ENCODE measurements at places on chromosomes 2 and 18.

GRCh38 chr2:238774071-238774470 is 73.8 kb upstream of the TWIST2 start:
- DNase-seq, result no peak

- DNase-seq, result no peak
These were observed 152.9 kb downstream of the INSIG2 start for GRCh38 chr2:118241128-118241527.

- no peak for DNase-seq
These were observed 89.9 kb upstream of the PELI1 start for GRCh38 chr2:64234150-64234549.

DNA sequence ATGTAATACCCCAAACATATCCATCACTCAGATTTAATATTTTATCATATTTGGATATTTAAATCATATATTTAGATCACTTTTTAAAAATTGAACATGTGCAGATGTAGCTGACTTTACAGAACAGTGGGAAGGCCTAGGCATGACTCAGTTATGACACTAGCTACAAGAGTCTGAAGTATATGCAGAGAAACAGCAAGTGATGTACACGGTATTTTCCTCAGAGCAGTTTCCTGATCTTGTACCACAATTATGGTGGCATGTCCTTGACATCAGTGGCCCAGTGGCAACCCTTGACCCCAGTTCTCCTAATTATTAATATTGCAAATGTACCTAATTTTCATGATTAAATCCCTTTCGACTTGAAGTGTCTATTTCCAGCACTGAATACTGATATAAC is 28.2 kb downstream of the CDKL4 start:
- DNase-seq, result no peak

- DNase-seq, result no peak
These were observed 24.6 kb upstream of the B3GNT7 start for GRCh38 chr2:231370749-231371429.

DNA sequence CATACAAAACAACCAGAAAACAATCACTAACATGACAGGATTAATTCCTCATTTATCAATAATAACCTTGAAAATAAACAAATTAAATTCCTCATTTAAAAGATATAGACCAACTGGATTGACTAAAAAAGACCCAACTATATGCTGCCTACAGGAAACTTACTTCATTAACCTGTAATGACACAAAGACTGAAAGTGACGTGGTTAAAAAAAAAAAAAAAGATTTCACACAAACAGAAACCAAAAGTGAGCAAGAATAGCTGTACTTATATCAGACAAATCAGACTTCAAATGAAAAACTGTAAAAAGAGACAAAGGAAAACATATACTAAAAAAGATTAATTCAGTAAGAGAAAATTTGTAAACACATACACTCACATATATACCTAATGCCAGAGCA is 201.2 kb downstream of the CCDC178 start:
- no peak for DNase-seq

DNA sequence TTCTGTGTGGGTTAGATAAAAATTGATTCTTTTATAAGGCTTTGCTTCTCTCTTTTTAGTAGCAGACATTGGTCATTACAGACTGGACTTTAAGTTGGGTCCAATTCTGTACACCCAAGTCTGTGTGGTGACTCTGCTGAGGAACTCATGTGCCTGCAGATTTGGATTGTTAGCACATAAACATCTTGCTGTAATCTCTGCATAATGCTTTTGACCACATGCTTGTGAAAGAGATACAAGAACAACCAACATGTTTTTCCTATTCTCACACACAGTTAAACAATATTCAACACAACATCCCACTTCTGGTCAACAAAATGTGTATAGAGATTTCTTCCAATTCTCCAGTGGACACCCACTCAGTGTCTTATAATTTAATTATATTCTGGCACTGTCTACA is 270.1 kb downstream of the RDH14 start:
- no peak for DNase-seq

- no peak for DNase-seq
These were observed 4.2 kb upstream of the MYO7B start for GRCh38 chr2:127531221-127531648.

GRCh38 chr2:239648607-239649006 is 247.8 kb upstream of the HDAC4 start:
- DNase-seq, result peak; percentile 79

DNA sequence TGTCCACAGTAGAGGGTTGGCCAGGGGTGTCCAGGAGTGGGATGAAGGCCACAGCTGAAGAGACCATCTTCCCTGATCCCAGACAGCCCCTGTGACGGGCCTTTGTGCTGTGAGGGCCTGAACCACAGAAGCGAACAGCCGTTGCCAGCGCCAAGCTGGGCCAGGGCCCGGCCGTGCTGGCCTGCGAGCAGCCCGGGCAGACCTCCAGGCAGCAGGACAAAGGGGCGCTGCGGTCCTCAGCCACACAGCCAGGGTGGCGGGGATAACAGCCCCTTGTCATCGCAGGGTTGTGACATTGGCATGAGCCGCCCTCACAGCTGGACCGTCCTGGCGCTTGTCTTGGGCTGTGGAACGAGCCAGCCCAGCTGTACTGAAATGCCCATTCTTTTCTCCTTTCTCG is 161.1 kb downstream of the FAM210A start:
- DNase-seq, result no peak

GRCh38 chr2:202577250-202578183 is 57.3 kb upstream of the FAM117B start:
- DNase-seq, result peak; percentile 91

DNA sequence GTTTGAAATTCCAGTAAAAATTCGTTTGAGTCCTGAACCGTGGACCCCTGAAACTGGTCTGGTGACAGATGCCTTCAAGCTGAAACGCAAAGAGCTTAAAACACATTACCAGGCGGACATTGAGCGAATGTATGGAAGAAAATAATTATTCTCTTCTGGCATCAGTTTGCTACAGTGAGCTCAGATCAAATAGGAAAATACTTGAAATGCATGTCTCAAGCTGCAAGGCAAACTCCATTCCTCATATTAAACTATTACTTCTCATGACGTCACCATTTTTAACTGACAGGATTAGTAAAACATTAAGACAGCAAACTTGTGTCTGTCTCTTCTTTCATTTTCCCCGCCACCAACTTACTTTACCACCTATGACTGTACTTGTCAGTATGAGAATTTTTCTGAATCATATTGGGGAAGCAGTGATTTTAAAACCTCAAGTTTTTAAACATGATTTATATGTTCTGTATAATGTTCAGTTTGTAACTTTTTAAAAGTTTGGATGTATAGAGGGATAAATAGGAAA is 80.7 kb downstream of the ACSL3 start:
- DNase-seq, result no peak

DNA sequence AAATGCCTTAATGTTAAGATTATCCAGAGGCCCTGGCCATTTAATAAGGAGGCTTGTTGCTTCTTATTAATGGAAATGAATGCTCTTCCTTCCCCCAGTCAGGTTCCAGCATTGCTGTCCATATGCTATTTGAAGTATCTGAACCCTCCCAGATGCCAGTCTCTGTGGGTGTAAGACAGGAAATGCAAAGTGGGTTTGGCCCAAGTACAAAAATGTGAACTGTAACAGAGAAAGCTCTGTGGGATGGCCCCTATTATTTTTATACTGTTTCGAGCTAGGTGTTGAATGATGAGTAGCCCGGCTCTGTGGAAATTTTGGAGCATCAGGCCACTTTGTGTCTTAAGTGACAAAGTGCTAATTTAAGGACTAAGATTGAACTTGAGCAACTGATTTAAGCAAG is 141.0 kb downstream of the UXS1 start:
- no peak for DNase-seq

DNA sequence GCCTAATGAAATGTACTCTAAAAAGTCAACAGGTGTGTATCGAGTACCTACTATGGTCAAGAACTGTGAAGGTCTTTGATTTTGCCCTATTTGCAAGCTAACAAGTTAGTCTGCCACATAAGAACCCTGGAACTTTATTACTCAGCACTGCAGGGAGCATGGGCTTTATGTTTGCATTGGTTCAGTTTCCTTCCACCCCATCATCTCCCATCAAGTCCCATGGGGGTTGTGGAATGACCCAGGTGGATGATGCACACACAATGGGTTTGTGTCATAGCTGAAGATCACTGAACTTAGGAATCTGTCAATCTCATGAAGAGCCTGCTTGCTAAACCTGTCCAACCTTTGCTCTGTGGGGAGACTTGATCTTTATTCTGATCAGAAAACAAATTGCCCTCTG is 265.5 kb downstream of the RPRM start:
- no peak for DNase-seq

DNA sequence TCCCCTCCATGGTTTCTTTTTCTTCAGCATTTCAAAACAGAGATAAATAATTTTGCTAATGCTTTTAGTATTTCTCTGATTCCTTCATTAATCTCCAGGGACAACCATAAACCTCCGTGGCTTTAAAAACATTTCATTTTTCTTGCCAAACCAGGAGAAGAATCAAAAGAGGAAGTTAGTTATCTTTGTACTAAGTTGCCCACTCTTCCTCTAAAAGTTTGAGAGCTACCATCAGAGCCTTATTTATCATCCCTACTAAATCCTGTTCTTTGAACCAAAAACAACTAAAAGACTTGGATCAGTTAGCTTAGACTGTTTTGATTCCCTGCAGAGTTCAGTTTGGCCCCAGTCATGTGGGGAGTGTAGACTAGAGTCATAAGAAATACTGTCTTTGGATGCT is 208.4 kb downstream of the SETBP1 start:
- DNase-seq, result no peak

DNA sequence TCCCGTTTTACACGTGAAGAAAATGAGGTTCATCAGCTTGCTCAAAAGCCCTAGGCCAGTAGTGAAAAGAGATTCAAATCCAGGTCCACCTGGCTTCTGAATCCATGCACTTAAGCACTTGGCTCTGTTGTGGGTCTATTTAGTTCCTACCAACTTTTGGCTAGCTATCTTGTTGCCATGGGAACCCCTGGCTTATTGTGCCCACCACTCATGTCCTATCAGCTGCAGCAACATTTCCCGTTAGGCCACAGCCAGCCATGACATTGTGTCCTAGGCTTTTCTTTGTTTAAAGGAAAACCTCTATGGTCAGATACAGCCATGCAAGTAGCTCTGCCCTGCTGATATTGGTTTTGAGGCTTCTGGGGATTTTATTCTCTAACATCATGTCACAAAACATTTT is 49.8 kb downstream of the PLEK start:
- DNase-seq, result no peak

DNA sequence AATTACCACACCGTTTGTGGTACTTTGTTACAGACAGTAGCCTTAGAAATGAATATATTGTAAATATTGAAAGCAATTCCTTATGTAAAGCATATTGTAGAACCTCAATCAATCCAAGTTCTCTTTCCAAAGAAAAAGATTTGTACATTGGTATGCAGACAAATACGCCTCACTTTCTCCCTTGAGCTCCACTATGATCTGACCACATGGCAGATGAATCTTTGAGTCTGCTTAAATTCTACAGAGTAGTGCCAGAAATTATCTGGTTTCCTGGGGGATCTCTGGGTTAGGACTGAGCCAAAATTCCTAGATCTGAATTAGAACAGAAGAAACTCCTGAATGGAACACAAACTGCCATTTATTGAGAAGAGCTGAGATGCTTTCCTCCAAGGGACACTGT is 99.0 kb downstream of the CPO start:
- DNase-seq, result no peak

GRCh38 chr2:112750560-112750843 is 13.9 kb downstream of the CKAP2L start:
- DNase-seq, result no peak

DNA sequence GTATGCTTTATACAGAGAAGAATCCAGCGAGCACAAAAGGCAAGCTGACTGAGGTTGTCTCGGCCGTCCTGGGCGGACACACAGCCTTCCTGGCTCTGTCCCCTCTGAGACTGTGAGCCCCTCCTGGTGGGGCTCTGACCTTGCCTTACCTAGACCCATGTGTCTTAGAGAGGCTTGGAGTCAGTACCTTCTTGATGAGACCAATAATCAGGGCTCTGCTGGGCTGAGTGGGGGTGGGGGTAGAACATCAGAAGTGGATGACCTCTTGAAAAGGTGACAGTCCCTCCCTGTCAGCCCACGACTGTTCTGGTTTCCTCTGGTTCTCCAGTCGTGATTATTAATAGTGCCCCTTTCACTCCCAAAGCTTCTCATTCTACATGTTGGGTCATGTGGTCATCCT is 31.2 kb downstream of the TWIST2 start:
- DNase-seq, result no peak

DNA sequence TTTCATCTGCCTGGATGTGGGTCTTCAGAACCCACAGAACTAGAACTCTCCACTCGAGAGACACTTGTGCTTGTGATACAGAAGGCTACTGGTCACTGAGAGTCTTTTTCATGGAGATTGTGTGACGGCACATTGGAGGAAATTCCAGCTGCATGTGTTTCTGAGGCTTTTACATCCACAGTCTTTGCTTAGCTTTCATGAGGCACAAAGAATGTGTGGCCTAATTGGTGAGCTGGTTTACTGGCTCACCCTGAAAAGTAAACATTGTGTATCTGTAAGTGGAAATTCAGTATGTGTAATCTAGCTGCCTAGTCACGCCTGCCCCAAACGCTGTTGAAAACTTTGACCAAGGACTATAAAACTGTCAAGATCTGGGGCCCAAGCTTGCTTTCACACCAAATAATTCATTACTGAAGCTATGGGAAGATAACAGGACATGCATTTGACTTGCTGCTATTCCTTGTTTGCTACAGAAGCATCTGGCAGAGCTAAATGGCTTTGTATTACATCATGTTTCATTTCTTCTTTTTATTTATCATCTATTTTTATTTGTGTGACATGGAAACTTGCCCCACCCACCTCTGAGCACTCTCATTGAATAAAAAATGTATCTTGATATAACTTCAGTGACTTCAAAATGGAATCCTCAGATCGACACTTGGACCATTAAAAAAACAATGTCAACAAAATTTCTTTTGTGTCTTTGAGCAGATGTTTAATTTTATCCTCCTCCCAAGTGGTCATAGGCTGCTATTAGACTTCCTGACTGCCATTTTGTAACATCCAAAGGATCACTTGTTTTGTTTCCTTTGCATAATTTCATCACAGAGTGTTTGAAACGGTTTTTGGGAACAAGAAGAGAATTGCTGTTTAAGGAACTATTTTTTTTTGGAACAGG is 80.2 kb downstream of the EFEMP1 start:
- no peak for DNase-seq

- no peak for DNase-seq
These were observed 31.8 kb upstream of the CABLES1 start for GRCh38 chr18:23103449-23103848.

- DNase-seq, result no peak
These were observed 112.4 kb downstream of the PLEKHA3 start for GRCh38 chr2:178592655-178593054.

DNA sequence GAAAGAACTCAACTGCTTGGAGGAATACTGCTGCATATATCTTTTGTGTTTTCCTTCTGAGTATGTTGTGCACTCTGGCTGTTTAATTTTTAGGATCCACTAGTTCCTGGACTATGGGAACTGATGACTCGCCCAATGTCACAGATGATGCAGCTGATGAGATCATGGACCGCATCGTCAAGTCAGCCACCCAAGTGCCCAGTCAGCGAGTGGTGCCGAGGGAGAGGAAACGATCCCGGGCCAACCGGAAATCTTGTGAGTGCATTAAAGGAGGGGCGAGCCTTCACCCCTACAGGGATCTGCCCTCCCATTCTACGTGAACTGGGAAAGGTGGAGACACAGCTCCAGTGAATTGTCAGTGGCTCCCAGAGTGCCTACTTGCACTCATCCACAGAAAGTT is 59.6 kb downstream of the TPGS2 start:
- no peak for DNase-seq
